Right lobe of liver (tissue), 6 donors: ENCODE measurements at places on chromosomes 5 and 9. TPM values are rescaled to one million over a fixed set of nuclear protein-coding genes. Genes with fewer than 3 reads are reported as not detected.

- H3K27ac ChIP-seq = no peak overlapping the region
- H3K27me3 ChIP-seq = no peaks in the 10 kb centered on the region
- no peak for DNase-seq
- no peaks in the 10 kb centered on the region for H3K36me3 ChIP-seq
Observed at GRCh38 chr9:115198001-115198400, 80.0 kb upstream of the TNC start.

The CCL27 gene
- not detected for total RNA-seq

DNA sequence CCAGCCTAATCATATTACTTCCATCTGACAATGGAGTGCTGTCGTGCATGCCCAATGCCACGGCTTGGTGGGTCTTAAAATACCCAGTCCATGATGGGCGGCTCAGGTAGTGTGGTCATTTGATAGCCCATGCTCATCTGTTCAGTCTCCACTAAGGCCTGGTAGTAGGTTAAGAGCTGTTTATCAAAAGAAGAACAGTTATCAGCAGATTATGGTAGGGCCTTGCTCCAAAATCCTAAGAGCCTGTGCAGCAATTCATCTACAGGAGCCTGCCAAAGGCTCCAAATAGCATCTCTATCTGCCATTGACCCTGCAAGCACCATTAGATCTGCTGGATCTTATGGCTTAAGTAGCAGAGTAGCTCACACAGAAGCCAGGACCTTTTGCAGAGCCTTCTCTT is 21.8 kb upstream of the NTRK2 start:
- no peaks in the 10 kb centered on the region for H3K27me3 ChIP-seq
- no peak overlapping the region for H3K4me3 ChIP-seq
- DNase-seq = no peak

DNA sequence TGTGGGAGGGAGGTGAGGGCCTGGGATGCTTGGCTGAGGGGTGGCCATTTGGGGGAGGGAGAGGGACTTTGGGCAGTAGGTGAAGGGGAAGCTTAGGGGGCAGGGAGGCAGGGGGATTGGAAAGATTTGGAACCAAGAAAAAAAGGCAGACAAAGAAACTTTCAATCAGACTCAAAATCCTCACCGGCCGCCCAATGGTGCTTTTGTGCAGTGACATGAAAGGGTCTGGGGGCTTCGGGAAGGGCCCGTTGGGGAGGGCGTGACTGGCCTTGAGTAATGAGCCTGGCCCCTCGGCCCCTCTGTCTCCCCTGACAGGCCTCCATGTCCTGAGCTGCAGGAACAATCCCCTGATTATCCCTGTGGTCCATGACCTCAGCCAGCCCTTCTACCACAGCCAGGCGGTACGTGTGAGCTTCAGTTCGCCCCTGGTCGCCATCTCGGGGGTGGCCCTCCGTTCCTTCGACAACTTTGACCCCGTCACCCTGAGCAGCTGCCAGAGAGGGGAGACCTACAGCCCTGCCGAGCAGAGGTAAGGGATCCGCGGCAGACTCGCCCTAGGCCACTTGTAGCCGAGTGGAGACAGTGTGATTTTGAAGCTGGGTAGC is 181.1 kb downstream of the PAPPA start:
- H3K27ac ChIP-seq = no peak overlapping the region
- no peaks in the 10 kb centered on the region for H3K36me3 ChIP-seq
- no peak overlapping the region for H3K4me3 ChIP-seq
- no peaks in the 10 kb centered on the region for H3K27me3 ChIP-seq
- no peak for DNase-seq
- no peaks in the 10 kb centered on the region for H3K4me1 ChIP-seq

- H3K27me3 ChIP-seq = no peaks in the 10 kb centered on the region
Observed at GRCh38 chr9:120937127-120937526, 10.5 kb upstream of the TRAF1 start.

- H3K4me3 ChIP-seq = no peak overlapping the region
- no peaks in the 10 kb centered on the region for H3K4me1 ChIP-seq
- no peak overlapping the region for H3K27ac ChIP-seq
- H3K36me3 ChIP-seq = no peaks in the 10 kb centered on the region
- no peak for DNase-seq
Observed at GRCh38 chr5:73321757-73322436, 126.7 kb downstream of the FOXD1 start.
